ENCODE measurements at places on chromosomes 2 and 18.

- H3K4me1 ChIP-seq, result no peaks in the 10 kb centered on the region
- no peak overlapping the region for H3K27ac ChIP-seq
- H3K4me3 ChIP-seq, result no peak overlapping the region
- no peaks in the 10 kb centered on the region for H3K27me3 ChIP-seq
- no peak for DNase-seq
- H3K36me3 ChIP-seq, result no peaks in the 10 kb centered on the region
Observed at GRCh38 chr18:22650247-22650646, 232.5 kb upstream of the CTAGE1 start.

DNA sequence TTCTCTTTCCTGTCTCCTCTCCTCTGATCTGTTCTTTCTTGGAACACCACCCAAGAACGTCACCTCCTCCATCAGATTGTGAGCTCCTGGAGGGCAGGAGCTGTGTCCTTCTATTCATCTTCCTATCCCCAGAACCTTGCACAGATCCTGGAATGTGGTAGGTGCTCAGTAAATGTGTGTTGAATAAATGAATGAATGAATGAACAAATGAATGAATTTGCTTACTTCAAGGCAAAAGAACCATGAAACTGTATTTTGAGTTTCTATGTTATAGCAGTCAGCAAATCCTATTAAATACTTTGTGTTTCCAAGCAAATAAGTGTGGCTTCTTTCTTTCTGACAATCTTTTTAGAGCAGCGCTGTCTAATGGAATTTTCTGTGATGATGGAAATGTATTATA is 14.8 kb downstream of the FABP1 start:
- DNase-seq, result no peak
- H3K27ac ChIP-seq, result no peak overlapping the region
- no peaks in the 10 kb centered on the region for H3K36me3 ChIP-seq
- no peak overlapping the region for H3K4me3 ChIP-seq
- H3K4me1 ChIP-seq, result no peaks in the 10 kb centered on the region

- DNase-seq, result no peak
- H3K36me3 ChIP-seq, result no peaks in the 10 kb centered on the region
- H3K27me3 ChIP-seq, result no peaks in the 10 kb centered on the region
- H3K4me3 ChIP-seq, result no peak overlapping the region
- H3K4me1 ChIP-seq, result no peaks in the 10 kb centered on the region
Observed at GRCh38 chr2:18398833-18399232, 161.6 kb downstream of the RDH14 start.

- H3K36me3 ChIP-seq, result no peaks in the 10 kb centered on the region
- no peak overlapping the region for H3K27ac ChIP-seq
- peaks cover 23% of the 10 kb centered on the region for H3K4me1 ChIP-seq
- no peak for DNase-seq
- no peaks in the 10 kb centered on the region for H3K27me3 ChIP-seq
Observed at GRCh38 chr2:216283038-216283900, 89.0 kb downstream of the MARCHF4 start.

- no peak overlapping the region for H3K4me3 ChIP-seq
- peaks cover 6% of the 10 kb centered on the region for H3K36me3 ChIP-seq
- no peaks in the 10 kb centered on the region for H3K4me1 ChIP-seq
- no peak overlapping the region for H3K27ac ChIP-seq
- no peak for DNase-seq
Observed at GRCh38 chr2:64112016-64112415, 32.2 kb downstream of the PELI1 start.

DNA sequence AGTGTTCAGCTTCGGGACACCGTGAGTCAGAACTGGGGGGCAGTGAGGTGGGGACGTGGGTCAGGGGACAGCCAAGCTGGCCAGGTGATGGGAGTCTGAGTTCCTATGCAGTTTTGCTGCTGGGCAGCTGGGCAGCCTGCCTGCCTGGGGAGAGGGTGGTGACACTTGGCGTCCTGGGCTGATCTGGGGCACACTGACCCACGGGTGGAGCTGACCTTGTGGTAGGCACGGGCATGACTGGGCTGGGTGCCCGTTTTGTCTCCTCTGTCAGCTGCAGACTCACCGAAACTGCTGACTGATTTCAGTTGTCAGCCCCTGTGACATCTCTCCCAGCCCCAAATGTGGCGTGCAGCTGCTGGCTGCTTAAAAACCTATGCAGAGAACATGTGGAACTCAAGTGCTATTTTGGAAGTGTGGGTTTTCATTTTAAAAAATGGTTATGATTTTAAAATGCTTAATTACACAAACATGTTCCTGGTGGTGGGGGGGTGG is 32.6 kb upstream of the E2F6 start:
- H3K27ac ChIP-seq, result no peak overlapping the region
- H3K4me3 ChIP-seq, result no peak overlapping the region
- no peak for DNase-seq
- H3K36me3 ChIP-seq, result no peaks in the 10 kb centered on the region
- H3K27me3 ChIP-seq, result peaks cover 3% of the 10 kb centered on the region

DNA sequence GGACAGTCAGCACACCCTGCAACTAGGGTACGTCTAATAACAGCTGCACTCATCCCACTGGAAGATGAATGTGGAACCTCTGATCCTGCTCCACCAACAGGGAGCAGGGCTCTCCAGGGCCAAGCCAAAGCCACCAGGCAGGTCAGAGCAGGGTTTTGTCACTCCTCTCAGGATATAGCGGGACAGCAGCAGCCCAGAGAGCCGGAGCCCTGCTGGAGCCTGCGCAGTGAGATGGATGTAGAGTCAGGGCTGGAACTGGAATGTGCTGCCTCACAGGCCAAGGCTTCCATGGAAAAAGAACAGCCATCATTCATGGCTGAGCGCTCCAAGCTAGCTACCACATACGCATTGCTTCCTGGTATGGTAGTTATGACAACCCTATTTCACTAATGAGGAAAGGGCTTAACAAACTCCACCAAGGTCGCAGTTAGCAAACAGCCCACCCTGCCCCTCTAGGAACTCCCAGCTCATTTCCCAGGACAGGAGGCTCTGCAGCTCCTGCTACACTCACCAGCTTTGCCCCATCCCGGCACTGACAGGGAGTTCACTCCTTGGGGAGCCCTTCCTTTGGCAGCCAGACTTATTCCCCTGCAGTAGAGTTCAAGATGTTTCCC is 85.2 kb downstream of the HS1BP3 start:
- no peak for DNase-seq
- H3K4me3 ChIP-seq, result no peak overlapping the region
- H3K27me3 ChIP-seq, result no peaks in the 10 kb centered on the region

All from common myeloid progenitor, CD34-positive (primary cell).